H54 (cell line): ENCODE measurements at places on chromosomes 7 and 10.

DNA sequence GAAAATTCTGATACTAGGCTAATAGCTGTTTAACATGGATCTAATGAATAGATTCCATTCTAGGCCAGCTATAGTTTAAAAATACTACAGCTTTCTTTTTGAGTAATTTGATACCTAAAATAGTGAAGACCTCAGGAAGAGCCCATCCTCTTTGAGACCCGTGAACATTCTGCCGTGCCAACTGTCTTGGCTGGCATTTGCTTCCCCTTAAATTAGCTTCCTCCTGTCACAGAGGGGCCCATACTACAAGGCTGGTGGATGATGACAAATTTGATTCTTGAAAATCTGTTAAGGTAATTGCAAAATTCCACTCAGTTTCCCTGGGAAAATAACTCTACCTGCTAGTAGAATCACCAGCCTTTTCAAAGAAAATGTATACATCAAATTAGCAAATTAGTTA, 385.0 kb downstream of the DPP6 start:
- DNase-seq: no peak

GRCh38 chr10:123150986-123151736, 3.0 kb upstream of the BUB3 start:
- no peak for DNase-seq

DNA sequence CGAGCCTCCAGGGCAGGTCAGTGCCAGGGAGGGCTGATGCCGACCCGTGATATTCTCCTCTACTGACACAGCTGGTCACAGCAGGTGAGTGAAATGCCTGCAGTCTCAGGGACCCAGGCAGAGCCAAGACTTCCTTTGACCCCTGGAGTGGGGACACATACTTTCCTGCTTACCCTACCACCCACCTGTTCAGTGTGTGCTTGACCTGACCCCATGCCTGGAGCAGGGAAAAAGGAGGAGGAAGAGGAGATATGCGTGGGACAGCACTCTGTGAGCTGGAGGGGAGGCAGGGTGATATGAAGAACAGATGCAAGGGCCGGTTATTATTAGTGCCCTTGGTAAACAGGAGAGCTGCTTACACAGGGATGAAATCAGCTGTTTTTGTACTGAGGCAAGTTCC, 40.8 kb upstream of the WIPF3 start:
- DNase-seq: no peak

- DNase-seq: peak; percentile 15
Measured at GRCh38 chr7:132472463-132473120, 103.7 kb downstream of the PLXNA4 start.

GRCh38 chr10:117661316-117661715, 118.8 kb downstream of the EMX2 start:
- no peak for DNase-seq

DNA sequence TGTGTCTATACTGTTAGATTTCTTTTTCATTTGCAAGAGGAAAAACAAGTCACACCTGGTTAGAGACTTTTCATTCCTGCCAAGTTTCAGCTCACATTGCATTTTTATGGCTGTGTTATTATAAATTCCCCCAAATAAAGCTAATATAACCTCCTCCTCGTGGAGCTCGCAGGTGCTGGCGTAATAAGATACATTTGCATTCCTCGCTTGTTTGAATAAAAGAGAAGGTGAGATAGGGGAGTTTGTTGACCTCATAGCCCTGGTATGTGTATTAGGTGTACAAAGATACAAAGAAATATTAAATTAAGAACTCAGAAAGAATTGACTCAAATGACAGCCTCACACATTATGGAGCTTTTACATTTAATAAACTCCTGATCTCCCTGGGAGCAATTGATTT, 257.7 kb upstream of the SP8 start:
- DNase-seq: no peak

GRCh38 chr7:66539264-66539623, 89.4 kb upstream of the KCTD7 start:
- no peak for DNase-seq

- no peak for DNase-seq
Measured at GRCh38 chr7:128067983-128068382, 36.7 kb upstream of the LRRC4 start.

DNA sequence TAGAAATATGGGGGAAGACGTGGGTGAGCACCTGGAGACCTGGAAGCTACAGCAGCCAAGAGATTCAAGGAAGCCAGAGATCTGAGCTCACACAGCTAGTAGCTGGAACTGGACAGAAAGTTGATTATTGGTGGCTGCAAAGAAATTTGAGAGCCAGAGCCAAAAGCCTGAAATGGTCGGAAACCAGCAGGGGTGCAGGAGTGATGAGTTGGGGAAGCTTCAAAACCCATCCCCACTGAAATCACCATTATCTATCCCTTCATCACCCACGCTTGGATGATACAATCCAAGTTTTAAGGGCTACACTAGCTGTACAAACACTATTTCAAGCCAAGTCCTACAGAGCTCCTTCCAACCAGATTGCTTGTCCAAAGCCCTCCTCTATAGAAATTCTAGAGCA, 296.1 kb upstream of the NEBL start:
- DNase-seq: no peak

DNA sequence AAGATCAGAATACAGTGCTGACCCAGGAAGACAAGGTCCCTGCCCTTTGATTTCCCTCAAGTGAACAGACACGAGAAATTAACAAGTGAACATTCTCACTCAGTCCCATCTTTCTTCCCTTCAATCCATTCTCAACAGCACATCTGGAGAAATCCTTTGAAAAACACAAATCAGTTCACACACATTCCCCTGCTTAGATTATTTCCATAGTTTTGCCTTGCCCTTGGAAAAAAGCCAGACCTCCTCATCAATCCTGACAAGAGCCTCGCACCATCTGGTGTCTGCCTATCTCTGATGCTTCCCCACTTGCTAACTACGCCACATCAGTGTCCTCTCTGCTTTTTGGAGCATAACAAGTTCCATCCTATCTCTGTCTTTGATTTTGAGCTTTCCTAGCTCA, 94.4 kb upstream of the KIAA1217 start:
- DNase-seq: no peak

DNA sequence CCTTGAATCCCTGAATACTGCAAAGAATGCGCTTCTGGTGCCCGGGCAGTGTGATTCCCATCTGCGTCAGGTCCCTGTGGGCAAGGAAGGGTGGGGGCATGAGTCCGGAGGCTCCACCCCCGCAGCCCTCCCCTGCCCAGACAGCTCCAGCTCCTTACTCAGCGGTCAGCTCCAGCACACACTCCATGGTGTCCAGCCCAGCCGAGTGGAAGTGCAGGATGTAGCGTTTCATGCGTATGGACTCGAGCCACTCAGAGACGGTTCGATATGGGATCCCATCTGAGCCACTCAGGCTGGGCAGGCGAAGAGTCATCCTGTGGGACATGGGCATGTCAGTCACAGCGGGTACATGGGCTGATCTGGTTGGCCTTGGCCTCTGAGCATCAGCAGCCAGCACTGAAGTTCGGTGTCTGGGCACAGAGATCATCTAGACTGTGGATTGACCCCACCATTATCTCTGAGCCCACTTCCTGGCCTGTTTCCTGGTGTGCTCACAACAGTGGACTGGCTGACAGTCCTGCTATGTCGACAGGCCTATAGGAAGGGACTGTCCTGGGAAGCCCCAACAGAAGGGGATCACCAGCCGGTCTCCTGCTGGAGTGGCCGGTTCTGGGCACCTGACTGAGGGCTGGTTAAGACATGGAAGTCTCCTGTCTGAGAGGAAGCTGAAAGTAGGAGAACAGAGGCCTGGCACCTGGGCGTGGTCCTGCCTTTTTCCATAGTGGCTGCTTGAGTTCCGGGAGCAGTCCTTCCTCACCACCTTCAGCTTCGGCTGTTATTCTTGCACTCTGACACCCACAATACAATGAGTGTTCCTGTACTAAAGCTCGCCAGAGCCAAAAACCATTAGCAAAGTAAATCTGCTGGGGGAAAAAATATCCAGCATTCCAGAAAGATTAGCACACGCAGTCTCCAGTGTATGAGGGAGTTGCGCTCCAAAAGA, 10.6 kb downstream of the ZYX start:
- no peak for DNase-seq

DNA sequence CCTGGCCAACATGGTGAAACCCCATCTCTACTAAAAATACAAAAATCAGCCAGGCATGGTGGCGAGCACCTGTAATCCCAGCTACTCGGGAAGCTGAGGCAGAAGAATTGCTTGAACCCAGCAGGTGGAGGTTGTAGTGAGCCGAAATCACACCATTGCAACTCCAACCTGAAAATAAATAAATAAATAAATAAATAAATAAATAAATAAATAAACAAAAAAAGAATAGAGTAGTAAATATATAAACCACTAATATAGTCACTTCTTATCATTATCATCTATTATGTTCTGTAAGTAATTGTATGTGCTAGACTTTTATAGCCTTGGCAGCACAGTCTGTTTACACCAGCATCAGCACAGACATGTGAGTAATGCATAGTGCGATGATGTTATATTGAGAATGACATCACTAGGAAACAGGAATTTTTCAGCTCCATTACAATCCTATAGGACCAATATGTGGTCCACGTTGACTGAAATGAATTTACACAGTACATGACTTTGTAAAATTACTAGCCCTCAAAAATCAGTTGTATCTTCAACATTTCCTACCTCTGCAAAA, 385.4 kb upstream of the ANKRD30A start:
- DNase-seq: no peak

DNA sequence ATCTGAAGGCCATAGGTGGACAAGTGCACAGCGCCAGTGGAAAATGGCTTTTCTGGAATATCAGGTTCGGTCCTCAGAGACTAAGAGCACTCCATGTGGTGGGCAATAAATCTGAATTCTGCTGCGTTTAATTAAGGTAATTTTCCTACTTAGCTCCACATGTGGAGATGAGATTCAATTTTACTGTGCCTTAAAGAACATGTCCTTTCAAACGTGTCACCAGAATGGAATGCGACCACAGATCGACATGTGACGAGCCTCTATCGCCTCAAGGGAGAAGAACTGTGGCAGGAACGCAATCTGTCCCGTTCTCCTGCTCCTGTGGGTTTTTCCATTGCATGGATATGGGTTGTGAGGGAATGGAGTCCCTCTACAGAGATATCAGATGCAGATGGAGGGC, 205.3 kb upstream of the ZNF32 start:
- DNase-seq: no peak

- no peak for DNase-seq
Measured at GRCh38 chr10:74752371-74753040, 73.9 kb upstream of the KAT6B start.

- DNase-seq: no peak
Measured at GRCh38 chr10:132097609-132098377, 32.0 kb downstream of the JAKMIP3 start.

DNA sequence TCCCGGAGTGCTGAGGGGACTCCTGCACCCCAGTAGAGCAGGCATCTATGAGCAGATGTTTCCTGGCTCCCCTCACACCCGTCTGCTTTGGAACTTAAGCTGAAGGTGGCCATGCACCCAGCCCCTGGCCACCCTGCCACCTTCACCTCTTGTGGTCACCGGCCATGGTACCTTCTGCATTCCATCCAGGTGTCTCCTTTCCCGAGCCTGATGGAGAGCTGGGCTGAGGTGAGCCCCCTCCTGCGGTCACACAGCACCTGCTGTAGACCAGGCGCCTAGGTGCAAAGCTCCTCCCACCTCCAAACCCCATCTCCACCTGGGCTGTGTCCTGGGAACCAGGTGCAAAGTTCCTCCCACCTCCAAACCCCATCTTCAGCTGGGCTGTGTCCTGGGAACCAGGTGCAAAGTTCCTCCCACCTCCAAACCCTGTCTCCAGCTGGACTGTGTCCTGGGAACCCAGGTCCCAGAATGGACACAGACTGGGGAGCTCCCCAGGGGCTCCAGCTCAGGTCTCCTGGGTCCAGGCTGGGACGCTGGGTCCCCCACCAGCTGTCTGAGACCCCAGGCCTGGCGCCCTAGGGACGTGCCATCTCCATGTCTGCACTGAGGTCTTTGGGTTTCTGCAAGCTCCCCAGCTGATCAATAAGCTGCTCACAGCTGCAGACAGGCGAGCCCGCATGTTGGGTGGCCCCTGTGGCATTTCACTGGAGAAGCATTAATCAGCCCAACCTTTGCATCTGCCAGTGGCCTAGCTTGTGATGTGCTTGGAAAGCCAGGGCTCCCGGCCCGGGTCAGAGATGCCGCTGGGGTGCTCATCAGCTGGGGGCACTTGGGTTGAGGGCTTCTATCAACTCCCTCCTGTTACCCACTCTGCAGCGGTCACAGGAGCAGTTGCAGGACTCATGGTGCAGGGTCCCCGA, 61.2 kb upstream of the INPP5A start:
- DNase-seq: no peak

DNA sequence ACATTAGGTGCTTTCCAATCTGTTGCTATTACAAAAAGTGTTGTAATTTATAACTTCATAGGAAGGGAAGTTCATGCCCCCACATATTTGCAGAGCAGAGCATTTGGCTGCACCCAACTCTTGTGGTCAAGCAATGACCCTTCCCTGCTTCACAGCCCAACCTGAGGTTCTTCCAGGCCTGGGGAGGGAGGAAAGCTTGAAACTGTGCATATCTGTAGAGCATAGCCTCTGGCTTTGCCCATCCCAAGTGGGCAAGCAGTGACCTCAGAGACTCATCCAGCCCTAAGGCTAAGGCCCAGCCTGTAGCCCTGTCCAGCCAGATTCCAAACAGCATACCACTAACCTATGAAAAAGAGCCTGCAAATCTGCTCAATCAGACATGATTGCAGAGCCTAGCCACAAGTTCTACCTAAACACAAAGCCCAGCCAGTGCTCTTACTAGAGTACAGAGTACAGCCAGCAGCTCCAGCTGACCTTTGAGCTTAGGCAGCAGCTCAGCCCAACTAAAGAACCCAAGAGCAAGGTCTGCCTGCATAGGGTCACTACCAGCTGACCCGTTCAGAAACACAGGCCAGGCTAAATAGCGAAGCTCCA, 14.4 kb upstream of the GSTK1 start:
- DNase-seq: no peak

DNA sequence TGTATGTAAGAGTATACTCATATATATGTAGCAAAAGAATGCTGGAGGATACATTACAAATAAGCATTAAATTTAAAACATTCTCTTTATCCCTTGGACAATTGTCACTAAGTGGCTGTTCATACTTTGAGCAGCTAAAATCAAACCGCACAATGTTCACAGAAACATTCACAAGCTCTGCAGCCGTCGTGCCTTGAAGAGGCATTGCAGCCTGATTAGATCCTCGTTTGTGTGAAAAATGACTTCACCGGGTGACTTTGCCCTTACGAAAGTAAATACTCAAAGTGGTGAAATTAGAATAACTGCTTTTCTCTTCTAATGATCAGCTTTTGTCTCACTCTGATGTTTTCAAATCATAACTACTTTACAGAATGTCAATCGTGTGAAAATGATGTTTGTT, 319.0 kb downstream of the GFRA1 start:
- no peak for DNase-seq

GRCh38 chr7:102864958-102865357, 47.8 kb upstream of the LRRC17 start:
- DNase-seq: no peak

- no peak for DNase-seq
Measured at GRCh38 chr10:49283491-49283890, 15.5 kb upstream of the C10orf71 start.
